Activated T-cell treated with anti-CD3 and anti-CD28 coated beads, Interleukin-2, amount 50 U/mL, for 1 hour (primary cell): ENCODE measurements at places on chromosomes 2 and 18.

GRCh38 chr2:11901351-11902069 is 155.1 kb downstream of the LPIN1 start:
- no peak for DNase-seq

DNA sequence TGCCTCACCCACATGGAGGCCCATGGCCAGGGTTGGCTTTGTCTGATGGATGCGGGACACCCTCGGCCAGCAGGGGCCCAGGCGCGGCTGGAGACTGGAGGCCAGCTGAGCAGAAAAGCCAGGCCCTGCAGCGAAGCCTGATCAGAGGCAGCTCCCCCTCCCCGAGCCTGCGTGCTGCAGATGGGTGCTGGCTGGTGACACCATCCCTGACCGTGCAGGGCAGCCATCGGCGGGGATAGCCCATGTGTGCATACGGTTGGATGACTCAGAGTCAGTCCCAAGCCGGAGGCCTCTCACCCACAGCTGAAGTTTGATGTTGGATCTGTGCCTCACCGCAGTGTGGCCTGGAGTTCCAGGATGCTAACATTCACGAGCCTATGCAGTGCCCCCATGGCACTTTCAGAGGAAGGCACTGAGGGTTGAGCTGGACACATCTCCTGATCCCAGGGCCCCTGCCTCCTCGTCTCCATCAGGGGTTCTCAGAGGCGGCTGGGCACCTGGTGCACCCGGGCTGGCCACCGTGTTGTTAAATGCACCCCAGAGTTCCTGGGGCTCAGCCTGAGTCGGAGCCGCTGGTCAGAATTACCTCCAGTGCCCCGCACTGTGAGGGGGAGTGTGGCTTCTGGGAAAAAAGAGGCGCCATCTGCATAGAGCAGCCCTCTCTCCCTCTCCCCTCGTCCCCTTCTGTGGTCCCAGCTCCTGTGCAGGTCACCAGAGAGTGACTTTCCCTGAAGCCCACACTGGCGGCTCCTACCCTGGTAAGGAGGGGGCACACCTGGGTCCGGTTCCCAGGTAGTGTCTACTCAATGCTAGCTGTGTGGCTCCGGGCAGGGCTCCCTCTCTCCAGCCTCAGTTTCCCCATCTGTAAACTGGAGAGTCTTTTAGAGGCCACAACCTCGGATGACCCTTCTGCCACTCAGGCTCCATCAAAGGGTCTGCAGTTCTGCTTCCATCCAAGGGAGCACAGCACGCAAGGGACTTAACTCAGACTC is 19.4 kb upstream of the KIF1A start:
- DNase-seq, result peak; percentile 11

DNA sequence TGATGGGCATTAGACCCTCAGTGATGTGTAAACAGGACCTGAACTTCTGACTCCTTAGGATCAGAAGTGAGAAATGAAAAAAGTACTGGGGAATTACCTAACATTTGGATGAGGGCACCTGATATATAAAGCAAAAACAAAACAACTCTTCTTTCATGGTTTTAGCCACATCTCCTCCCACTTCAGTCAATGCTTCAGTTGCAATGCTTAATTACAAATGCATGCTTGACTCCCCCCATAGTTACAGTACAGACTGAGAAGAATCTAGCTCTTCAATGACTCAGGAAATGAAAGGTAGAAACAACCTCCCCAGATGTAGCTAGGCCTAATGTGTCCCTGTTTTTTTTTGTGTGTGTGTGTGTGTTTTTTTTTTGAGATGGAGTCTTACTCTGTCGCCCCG is 276.8 kb upstream of the POU3F3 start:
- no peak for DNase-seq

- no peak for DNase-seq
These were observed 225.0 kb downstream of the FHOD3 start for GRCh38 chr18:36522509-36522908.

DNA sequence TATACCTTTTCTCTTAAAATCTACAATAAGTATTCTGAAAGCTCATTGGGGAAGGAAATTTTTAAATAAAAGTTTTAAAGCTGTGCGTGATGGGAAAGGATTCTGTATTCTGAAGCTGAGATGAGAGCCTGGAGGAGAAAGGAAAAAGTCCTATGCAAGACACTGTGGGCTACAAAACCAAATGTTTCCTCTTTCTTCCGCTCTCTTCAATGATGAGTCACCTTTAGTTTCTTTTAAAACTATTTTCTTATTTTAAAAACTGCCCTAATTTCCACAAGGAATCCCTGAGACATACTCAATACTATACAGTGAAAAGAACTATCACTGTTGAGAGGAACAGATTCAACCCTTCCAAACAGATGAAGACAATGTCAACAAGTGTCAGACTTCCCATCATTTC is 87.4 kb downstream of the INO80D start:
- no peak for DNase-seq
